ENCODE measurements at places on chromosomes 3 and 15.

GRCh38 chr3:114406922-114407321, 113.1 kb downstream of the TIGIT start:
- no peak for DNase-seq

DNA sequence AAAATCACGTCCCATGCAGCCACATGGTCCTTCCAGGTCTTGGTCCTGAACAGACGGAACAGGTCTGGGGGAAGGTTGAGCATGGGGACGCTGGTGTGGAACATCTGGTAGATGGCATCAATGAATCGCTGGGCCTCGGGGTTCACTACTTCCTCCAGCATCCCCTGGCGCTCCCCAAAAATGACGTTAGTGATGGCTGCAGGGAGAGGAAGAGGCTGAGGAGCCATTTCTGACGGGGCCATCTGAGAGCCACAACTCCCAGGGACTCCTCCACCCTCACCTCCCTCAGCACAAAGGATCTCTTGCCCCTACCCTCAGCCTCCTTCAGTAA, 23.7 kb downstream of the CYP11A1 start:
- DNase-seq: no peak

GRCh38 chr3:141860766-141861513, 15.5 kb upstream of the ATP1B3 start:
- DNase-seq: no peak

DNA sequence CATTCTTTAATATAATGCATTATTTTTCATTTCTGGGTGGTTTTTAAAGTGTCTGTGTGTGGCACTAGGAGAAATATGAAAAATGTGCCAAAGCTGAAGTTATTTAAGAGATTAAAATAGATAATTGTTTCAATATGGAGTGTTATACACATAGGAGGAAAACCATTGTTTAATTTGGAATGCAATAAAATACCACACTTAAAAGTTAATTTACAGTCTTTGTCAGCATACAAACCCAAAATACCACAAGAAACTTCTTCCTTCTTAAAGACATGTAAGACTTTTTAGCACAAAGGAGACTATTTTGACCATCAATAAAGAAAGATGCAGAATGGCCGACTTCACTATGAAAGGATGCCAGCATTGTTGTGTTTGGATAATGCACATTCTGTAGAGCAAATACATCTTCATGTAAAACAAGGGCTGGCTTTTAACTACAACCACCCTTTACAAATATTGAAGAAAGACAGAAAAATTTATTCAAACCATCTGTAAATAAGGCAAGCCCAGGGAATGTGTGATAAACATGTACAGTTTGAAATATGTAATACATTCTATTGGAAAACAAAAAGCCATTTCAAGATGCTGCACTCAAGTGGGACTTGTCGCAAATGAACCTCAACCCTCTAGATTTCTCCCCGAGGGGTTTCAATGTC, 1146.6 kb downstream of the ROBO1 start:
- no peak for DNase-seq

DNA sequence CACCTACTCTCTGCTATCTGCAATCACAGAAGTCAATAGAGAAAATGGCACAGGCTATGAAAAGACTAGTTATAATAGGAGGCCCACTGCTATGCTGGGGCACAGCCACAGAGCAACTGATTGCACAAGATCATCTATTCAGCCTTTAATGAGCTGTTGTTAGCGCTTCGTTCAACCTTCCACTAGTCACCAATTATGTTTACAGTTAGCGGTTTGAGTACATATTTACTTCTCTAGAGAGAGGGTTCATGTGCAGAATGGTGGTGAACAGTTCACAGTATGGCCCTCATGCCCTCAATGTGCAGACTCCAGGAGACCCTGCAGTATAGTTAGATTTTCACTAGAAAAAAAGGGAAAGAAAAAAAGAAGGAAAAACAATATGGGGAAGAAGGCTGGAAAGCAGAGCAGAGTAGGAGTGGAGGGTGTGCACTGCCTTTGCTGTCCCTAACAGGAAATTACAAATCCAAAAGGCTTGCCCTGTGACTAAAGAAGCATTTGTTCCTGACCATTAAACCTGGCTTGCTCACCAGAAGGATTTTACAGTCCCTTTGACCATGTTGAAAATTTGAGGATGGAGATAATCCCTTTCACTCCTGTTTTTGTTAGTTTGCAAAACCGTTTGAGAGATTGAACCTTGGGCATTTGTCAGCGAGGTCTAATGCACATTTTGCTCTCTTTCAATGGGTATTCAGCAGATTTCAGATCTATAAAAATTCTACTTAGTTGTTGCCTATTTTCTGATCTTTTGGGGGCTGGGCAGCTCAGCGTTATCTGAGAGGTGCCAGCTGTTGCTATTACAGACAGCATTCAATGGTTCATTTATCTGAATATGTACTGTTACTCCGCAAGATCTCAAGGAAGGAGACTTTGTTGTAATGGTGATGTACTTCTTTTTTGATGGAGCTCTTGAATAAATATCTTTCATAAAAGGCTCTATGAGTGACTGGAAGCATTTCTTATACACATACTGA, 296.1 kb downstream of the LSAMP start:
- no peak for DNase-seq

- DNase-seq: no peak
Observed at GRCh38 chr3:75863878-75864277, 78.5 kb upstream of the ZNF717 start.

DNA sequence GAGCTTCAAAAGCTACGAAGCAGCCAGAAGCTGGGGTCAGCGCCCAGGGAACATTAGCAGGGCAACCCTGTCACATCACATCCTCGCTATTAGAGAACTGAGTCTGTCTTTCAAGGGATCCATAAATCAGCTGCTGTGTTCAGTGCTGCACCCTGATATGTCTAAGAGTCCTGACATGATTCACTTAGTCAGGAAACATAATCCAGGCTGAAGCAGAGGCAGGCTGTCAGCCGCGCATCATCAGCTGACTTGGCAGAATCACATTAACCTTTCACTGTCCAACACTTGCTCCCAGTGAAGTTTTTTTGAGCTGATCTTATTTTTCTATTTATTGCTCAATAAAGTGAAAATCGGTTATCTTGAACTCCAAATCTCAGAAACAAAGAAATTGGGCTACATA, 23.5 kb downstream of the MYH15 start:
- DNase-seq: no peak

DNA sequence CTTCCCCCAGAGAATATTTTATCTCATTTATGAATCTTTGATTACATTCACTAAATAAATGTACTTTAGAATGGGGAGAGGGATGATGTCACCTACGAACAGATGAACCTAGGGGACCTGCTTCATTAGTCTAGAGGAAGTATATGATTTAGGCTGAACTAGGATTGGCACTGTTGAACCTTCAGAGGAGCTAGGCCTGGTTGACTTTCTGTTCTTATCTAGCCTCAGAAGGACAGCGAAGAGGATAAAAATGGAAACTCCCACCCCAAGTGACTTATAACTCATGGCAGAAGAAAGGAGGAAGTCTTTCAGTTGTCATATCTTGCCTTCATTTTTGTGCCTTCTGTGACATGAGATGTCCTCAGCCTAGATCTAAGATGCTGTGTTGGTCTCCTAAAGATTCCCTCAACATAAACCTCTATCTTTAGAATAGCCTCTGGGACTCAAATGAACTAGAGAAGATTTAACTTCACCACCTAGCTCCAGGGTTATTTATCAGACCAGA, 42.6 kb downstream of the POLG start:
- DNase-seq: no peak

- no peak for DNase-seq
Observed at GRCh38 chr3:124686028-124686670, 44.1 kb upstream of the UMPS start.

DNA sequence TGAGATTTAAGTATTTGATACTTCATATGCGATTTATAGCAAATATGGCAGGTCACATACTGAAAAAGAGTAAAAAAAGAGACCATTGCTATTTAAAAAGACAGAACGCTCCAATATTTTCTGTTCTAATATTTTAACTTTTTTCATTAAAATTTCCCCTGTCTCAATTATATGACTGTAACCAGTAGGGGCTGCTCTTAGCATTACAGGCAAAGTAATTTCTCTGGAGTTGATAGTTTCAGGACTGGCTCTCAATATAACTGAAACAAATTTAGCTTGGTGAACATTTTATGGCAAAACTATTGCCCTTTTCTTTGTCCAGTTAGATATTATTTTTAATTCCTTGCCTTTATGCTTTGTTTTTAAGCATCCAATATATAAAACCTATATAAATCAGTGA, 286.3 kb upstream of the ROBO2 start:
- DNase-seq: no peak

DNA sequence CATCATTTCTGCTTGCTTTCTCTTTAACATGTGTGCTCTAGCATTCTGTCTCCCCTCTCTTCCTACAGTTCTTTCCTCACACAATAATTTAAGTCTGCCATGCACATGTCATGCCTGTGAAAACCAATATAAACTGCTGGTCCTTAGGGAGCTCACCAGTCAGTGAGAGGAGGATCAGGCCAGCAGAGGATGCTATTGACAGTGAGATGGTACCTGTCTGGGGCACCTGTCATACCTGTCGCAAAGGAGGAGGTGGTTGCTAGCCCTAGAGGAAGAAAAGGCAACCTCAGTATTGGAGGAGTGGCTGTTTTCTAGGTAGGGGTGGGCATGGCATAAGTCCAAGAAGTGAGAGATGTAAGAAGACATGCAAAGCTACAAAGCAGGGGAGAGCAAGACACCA, 194.6 kb downstream of the GABRG3 start:
- DNase-seq: no peak

DNA sequence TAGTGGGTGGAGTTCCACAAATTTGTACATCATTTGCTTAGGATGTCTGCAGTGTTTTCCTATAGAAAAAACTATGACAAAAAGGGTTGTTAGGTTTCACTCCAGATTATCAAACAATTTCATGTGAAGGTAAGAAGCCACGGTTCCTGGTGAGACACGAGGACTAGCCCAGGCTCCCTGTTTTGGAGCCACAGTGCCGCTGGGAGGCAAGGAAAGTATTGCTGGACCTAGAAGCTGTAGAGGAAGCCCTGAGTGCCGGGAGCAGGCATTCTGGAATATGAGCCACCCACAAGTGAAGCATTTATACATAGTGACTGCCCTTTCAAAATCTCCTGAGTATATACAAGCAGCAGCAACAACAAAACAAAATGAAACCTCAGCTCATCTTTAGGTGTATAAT, 142.0 kb downstream of the GABRB3 start:
- no peak for DNase-seq

DNA sequence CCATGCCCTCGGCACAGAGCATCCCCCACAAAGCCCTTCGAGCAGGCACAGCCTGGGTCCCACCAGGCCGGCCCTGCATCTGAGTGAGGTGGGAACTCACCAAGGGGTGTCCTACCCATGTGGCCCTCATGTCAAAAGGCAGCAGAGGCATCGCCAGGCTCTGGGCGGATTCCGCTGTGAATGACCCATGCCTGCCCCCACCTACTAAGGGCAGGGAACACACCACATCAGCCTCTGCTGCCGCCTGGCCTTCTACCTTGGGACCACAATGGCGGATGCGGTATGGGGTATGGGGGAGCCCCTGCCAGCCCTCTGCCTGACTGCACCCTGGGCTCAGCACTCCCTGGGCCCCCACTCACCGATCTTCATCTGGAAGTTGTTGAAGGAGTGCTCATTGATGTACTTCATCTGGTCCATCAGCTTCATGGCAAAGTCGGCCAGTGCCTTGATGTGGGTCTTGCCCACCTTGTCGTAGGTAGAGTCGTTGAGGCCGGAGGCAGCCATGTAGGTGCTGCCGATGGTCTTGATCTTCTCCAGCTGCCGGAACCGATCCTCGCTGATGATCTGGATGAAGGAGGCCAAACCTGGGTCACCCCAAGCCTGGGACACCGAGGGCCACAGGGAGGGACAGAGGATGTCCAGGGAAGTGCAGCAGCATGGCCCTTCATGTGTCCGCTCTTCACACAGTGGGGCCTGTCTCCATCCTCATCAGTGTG, 87.8 kb downstream of the SEC22A start:
- DNase-seq: no peak

DNA sequence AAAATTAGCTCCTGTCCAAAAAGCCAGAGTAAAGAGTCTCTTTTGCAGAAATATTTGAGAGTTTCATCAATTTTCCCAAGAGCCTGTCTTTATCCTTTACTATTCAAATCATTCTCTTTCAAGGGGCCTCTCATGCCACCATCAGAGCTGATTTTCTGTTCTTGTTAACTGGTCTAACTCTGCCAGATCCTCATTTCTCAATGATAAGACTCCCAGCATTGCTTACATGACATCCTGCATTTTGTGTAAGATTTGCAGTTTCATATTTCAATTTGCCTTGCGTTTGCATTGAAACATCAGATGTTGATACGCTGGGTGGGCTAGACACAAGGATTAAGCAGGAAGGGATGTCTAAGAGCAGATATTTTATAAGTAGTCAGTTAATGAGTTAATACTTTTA, 228.7 kb downstream of the TBL1XR1 start:
- no peak for DNase-seq

DNA sequence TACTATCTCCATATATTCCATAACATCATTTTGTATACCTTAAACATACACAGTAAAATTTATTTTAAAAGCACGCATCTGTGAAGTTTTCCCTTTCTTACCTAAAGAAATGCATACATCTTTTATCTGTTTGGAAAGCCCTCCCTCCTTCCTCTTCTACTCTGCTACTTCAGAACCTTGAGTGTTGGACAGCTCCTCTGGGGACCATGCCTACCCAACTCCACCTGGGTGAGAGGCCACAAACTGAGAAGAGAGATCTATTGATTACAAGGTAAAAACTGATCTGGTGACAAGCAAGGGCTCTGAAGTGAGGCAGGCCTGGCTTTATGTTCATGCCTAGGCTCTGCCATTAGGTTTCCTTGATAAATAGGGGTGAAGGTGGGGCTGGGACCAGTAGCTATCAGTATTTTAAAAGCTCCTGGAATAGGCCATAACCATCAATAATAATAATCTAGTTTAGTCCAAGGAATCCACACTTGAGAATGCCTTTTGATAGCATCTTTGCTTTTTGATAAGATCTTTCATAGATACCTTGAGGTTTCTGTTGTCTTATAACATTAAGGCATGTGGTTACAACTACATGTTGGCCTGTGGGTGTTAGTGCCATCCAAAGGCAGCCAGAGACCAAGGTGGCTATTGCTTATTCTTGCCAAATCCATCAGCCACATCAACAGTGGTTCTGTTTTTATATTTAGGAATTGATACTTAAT, 148.8 kb downstream of the KCNMB2 start:
- no peak for DNase-seq

- no peak for DNase-seq
Observed at GRCh38 chr15:35756623-35757022, 210.7 kb upstream of the DPH6 start.

GRCh38 chr3:161859057-161859456, 362.4 kb downstream of the OTOL1 start:
- no peak for DNase-seq

- DNase-seq: no peak
Observed at GRCh38 chr3:54916732-54917131, 11.1 kb downstream of the LRTM1 start.

GRCh38 chr3:99678023-99678422, 39.6 kb downstream of the COL8A1 start:
- no peak for DNase-seq

GRCh38 chr3:138440596-138440995, 6.2 kb downstream of the ESYT3 start:
- DNase-seq: no peak
